ENCODE measurements at places on chromosomes 13 and 19. TPM values are rescaled to one million over a fixed set of nuclear protein-coding genes. Genes with fewer than 3 reads are reported as not detected.

Gene C19orf18
- total RNA-seq, result not detected

Gene DNMT1
- total RNA-seq, result 12.8 TPM

Gene KIR3DL1
- total RNA-seq, result not detected

Gene C13orf46
- total RNA-seq, result under 0.01 TPM

Gene CLEC17A
- total RNA-seq, result not detected

Data from tracheal epithelial cell (primary cell).